ENCODE measurements at places on chromosomes 5 and 9. TPM values are rescaled to one million over a fixed set of nuclear protein-coding genes. Genes with fewer than 3 reads are reported as not detected.

MRNIP gene
- 29.8 TPM for polyA plus RNA-seq

PLEKHG4B gene
- 11.6 TPM for polyA plus RNA-seq

LECT2 gene
- polyA plus RNA-seq, result 3.6 TPM

- no peak for DNase-seq
These were observed 532.3 kb downstream of the BRINP1 start for GRCh38 chr9:118836891-118837290.

DNA sequence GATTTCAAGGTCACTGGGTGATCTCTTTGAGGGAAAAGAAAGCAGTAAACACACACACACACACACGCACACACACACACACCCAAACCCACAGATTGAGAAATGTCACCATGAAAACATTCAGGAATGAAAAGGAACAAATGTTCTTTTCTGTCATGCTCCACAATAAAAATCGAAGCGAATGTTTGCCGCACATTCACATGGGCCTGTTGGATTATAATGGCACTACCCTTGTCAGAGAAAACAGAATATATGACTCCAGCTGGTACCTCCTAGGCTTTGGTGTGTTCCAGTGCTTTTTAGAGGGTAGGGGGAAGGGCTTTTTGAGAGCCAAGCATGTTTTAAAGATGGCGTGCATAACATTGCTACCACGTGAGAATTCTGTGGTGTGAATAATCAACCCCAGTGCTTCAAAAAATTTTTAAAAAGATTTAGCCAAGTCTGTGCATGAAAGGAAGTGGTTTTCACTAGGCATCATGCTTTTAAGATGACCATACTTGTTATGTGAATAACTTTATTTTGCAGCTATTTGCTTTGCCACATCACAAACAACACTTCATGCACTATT is 120.8 kb upstream of the ZNF608 start:
- no peak for DNase-seq

DNA sequence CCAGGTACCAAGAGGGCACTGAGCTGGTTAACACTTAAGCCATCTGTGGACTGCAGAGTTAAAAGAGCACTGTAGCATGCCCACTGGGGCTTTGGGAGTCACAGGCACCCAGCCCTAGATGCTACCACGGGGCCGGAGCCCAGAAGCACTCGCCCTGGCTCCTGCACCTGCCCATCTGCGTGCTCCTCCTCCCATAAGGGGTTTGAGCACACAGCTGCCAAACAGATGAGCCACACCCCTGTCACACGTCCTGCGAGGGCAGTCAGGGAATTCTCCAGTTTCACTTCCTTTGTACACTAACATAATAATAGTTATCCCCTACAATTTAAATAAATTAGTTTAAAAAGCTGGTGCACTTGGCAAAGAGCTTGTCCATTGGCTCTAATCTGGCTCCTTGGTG is 4.5 kb upstream of the PCA3 start:
- DNase-seq, result no peak

DNA sequence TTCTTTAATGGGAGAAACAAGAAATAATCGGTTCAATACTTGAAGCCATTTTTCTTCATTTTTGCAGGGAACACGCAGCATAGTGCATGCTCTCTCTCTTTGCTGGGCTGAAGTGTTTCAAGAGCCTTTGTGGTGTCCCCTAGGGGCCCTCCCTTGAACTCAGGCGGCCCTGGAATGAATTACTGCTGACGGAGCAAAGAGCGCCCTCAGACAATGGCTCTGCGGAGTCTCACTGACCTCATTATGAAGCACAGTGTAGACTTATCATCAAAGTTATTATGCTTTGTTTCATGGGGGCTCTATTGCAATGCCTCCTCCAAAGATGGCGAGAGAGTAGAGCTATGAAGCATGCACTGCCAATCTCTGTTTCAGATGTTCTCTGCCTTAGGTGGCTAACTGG is 64.8 kb upstream of the ADCY2 start:
- no peak for DNase-seq

- no peak for DNase-seq
These were observed 8.6 kb upstream of the ZDHHC11 start for GRCh38 chr5:859391-859790.

DNA sequence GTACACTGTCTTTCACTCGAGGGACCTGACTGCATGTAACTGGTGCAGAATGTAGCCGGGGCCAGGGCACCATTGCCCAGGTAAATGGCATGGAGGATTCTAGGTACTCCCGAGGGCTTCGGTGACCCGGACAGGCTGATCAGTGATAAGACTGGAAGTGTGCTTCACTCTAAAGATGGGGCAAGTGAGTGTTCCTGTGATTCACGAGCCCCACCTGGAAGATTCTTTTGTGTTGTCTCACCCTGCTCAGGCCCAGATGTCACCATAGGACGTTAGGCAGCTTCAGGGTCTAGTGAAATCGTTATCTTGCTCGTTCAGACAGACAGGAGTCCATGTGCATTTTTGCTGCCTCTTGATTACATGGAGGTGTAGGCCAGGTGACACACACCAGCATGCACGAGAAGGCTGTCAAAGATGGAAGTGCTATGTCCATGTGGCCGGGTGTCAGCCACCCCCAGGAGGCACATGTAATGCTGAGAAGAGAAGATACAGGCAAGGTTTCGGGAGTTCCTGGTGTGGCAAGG is 73.9 kb downstream of the WNK2 start:
- DNase-seq, result no peak

DNA sequence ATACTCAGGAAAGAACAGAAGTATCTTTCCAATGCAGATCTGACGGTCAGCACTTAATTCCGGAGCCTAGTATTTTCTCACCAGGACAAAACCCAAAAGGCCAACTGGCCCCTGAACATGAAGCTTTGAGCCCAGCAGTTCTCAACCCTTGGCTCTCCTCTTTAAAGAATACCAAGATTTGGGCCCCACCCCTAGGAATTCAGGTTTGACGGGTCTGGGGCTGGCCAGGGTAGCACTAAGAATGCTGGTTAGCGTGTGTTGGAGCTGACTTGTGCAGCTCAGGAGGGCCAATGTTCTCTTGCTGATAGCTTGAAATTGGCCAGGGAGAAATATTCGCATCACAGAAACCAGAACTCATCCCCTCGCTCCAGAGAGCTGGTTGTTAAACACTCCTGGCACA is 88.3 kb upstream of the PTCH1 start:
- no peak for DNase-seq

DNA sequence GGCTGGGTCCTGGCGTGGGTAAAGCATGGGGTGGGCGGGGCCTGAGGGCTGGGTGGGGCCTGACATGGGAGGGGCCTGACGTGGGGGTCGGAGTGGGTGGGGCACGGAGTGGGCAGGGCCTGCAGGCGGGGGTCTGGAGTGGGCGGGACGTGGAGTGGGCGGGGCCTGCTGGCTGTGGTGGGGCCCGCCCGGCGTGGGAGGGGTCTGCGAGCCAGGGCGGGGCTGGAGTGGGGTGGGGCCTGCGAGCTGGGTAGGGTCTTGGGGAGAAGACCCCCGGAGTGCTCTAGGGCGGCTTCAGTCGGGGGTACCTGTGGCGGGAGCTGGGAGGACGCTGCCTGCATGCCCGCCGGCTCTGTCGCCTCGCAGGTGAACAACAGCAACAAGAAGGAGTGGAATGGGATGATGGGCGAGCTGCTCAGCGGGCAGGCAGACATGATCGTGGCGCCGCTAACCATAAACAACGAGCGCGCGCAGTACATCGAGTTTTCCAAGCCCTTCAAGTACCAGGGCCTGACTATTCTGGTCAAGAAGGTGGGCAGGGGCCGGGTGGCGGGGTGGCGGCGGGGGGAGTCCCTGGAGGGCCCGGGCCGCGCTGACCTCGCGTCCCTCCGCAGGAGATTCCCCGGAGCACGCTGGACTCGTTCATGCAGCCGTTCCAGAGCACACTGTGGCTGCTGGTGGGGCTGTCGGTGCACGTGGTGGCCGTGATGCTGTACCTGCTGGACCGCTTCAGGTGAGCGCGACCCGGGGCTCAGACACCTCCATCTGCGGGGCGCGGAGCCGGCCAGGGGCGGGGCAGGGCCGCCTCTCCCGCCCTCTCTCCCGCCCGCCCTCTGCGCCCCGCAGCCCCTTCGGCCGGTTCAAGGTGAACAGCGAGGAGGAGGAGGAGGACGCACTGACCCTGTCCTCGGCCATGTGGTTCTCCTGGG is 8.0 kb downstream of the LRRC26 start:
- DNase-seq, result no peak

DNA sequence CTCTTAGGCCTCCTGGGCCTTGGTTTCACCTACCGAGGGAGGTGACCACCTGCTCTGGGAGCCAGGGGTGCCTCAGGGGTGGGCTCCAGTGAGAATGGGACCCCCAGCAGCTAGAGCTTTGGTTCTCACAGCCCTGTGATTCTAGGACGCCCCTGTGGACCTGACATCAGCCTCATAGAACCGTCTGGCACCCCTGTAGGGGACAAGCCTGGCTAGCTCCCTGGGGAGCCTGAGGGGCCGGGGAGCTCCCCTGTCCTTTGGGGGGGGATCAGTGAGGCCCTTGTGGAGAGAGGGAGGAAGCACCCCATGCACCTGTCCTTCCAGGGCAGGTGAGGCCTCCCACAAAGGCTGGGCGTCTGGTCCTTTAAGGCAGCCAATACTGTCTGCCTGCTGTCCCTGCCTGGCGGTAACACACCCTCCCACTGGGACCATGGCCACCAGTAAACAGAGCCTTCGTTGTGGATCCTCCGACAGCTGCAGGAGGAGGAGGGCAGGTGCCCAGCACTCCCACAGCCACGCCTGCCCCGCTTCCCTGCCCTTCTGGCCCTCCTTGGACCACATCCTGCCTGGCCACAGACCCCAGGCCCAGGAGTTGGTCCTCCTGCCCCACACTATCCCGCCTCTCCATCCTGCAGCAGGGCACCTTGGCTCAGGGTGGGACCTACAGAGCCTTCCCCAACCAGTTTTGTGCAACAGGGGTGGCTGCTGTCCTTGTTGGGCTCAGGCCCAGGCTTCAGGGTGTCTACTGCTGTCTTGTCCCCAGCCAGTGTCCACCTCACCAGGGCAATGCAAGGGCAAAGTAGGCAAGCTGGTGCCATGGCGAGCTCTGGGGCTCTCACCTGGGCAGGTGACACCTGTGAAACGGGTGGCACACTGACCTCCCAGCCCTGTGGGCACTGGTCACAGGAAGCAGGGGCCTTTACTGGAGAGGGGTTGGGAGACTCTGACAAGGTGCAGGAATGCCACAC is 3.0 kb upstream of the TUBB4B start:
- no peak for DNase-seq

All from left renal cortex interstitium (tissue), 4 donors.